ENCODE measurements at places on chromosomes 7 and 10.

GRCh38 chr7:20831451-20831850 is 44.8 kb upstream of the SP8 start:
- no peak for DNase-seq

GRCh38 chr7:44447874-44448425 is 42.5 kb downstream of the NUDCD3 start:
- DNase-seq = no peak

GRCh38 chr7:4856336-4857057 is 5.3 kb downstream of the PAPOLB start:
- DNase-seq = no peak

DNA sequence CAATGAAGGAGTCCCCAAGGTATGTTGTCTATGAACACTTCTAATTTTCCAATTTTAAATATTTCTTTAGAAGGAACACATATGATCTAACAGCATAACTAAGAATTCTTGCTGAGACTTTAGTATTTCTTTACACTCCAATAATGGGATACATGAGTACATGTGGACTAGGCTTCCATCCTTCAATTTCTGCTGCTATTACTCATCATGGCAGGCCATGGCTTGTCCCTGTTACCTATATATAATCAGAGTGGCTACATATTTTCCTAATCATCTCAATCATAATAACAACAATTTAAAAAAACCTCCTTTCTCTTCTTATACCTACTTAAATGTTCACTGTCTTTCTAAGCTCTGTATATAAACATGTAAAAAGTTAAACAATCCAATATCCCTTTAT is 60.3 kb upstream of the TAC1 start:
- no peak for DNase-seq

GRCh38 chr7:133293384-133294160 is 40.7 kb downstream of the EXOC4 start:
- no peak for DNase-seq

- DNase-seq = no peak
These were observed 121.2 kb upstream of the PRKCQ start for GRCh38 chr10:6701289-6701688.

- DNase-seq = no peak
These were observed 7.7 kb downstream of the GRM8 start for GRCh38 chr7:127245002-127245401.

GRCh38 chr10:122494833-122495232 is 33.5 kb downstream of the HTRA1 start:
- DNase-seq = no peak

DNA sequence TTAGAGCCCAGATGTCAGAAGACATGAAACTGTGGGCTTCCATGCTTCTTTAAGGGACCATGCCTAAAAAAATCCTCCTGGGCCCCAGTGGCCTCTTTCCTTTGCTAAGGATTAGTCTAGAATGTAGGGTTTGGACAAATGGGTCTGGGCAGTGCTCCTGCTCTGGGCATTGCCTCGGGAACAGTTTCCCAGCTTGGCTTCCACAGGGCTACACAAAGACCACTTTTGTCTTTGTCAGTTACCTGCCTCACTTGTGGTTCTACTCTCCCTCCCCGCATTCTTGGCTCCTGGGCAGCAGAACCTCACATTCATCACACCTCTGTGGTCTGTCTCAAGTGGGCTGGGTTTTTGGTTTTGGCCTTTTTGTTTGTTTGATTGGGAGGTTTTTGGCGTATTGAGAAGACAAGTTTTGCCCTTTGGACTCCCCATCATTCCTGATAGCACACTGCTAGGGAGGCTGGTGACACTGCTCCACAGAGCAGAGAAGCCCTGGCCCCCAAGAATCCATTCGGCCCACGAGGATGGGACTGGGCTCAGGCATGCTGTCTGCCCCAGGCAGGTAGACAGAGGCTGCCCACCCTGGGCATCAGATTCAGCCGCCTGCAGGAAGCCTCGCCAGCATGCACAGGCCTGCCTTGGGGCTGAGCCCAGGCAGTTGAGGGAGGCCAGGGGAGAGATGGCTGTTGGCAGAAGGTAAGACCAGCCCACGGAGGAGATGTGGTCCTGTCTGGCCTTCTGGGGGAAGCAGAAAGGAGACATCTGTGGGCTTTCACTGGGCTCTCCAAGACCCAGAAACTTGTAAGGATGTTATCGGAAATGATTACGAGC is 343.7 kb downstream of the WDR11 start:
- DNase-seq = no peak

- no peak for DNase-seq
These were observed 51.2 kb downstream of the AP3M1 start for GRCh38 chr10:74099420-74099819.

DNA sequence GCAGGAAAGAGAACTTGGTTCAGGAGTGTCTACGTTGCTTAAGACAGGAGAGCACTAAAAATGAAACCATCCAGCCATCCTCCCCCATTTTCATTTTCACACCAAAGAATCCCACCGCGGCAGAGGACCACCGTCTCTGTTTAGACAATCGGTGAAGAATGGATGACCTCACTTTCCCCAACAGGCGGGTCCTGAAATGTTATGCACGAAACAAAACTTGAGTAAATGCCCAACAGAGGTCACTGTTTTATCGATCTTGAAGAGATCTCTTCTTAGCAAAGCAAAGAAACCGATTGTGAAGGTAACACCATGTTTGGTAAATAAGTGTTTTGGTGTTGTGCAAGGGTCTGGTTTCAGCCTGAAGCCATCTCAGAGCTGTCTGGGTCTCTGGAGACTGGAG is 1.4 kb upstream of the IL6 start:
- no peak for DNase-seq

GRCh38 chr10:125226005-125226404 is 65.6 kb upstream of the CTBP2 start:
- DNase-seq = no peak

- no peak for DNase-seq
These were observed 6.9 kb downstream of the CYCS start for GRCh38 chr7:25118048-25118753.
